ENCODE measurements at places on chromosomes 1 and 21.

DNA sequence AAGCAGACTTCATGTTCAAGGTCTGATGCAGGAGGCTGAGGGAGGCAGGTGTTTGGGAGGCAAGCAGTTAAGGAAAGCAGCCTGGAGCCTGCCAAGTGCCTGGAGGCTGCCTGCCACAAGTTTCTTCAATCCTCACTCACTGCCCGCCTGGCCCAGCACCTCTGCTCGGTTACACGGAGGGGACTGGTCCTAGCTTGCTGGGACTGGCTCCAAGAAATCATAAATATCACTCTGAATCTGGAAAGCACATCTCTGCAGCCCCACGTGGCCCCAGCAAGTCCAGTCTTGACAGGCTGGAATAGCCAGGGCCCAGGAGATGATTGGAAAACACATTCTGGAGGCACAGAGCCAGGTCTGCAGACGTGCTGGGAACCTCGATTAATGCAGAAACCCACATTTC lies 83.9 kb downstream of the BCAR3 start:
- DNase-seq, result no peak

- no peak for DNase-seq
These were observed 23.4 kb upstream of the NUF2 start for GRCh38 chr1:163298365-163298764.

DNA sequence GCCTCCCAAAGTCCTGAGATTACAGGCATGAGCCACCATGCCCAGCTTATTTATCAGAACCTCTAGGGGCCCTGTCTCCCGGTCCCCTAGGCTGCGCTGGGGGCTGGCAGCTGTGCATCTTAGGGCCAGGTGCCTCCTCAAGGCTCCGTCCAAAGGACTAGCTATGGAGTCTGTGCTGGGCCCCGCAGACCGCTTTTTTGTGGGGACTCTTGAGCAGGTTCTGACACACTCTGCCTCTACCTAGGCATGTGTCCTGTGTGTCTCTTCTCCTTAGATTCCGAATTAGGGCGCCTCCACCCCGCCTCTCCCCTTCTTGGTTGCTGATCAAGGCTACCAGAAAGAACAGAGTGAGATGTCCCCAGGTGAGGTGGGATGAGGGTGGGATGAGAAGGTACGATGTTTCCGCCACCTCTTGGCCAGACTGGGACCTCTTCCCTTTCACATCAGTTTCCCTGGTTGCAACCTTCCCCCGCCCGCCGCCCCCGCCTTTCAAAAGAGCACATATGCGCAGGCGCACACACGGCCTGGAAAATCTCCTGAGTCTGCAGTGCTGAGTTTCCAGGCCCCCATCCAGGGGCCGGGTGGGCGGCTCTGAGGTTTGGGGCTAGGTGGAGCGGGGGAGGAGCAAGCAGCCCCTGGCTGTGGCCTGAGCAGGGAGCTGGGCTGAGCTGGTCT lies 5.0 kb upstream of the PTPN7 start:
- no peak for DNase-seq

- DNase-seq, result no peak
These were observed 2.0 kb downstream of the CFAP45 start for GRCh38 chr1:159897962-159898361.

GRCh38 chr1:198929961-198930599 lies 291.2 kb downstream of the PTPRC start:
- peak; percentile 53 for DNase-seq

GRCh38 chr1:100340494-100340893 lies 11.8 kb upstream of the CDC14A start:
- DNase-seq, result no peak

DNA sequence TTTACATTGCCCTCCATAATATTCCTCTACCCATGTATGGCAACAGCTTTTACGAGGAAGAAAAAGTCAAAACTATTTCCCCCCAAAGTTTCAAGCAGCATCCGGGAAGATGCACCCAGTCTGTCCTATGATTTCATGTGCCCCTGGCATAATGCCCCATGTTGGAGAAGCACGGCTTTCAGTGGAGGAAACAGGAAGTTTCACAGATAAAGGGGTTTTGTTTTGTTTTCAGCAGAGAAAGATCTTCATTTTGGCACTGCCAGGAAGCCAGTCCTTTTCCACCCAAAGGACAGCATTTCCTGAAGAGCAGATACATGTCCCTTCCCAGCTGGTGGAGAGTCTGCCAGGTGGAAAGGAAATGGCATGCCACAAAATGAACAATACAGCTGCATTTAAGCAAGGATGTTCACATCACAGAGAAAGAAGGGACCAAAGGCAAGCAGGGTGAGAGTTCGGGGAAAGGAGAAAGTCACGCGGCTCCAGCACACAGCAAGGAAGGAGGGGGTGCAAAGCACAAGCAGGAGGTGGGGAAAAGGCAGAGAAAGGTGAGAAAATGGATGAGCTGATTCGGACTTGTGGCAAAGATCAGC lies 95.3 kb upstream of the HIVEP3 start:
- no peak for DNase-seq

- DNase-seq, result no peak
These were observed 303.6 kb downstream of the LMO4 start for GRCh38 chr1:87632232-87632631.

DNA sequence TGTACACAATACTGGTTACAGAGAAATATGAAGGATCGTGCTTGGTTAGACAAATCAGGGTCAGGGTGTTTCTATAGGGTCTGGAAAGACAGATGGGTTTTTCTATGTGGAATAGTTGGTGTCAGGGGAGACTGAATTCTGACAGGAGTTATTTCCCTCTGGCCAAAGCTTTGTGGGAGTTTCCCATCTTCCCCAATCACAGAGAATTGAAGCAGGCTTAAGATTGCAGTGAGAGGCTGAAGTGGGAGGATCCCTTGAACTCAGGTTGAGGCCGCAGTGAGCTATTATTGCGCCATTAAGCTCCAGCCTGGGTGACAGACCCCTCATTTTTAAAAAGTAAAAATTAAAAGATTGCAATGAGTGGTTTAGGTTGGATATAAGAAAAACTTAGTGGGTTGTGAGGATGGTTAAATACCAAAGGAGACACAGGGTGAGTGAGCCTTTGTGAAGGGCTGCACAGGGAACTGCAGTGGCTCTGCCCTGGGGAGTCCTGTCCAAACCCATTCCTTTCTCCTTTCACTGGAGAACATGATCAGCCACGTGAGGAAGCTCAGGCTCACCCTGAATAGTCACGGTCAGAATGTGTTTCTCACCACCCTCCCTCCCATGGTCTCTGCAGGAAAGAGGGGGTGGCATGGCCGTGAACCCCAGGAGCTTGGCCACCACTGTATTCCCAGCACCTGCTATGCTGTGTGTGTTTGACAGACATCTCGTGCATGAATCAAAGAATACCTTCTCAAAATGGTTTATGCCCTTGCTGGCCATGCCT lies 101.2 kb downstream of the INTS7 start:
- DNase-seq, result no peak

- DNase-seq, result no peak
These were observed 130.7 kb downstream of the GIPC2 start for GRCh38 chr1:78176448-78176847.

GRCh38 chr1:33741749-33742148 lies 122.1 kb upstream of the HMGB4 start:
- no peak for DNase-seq

DNA sequence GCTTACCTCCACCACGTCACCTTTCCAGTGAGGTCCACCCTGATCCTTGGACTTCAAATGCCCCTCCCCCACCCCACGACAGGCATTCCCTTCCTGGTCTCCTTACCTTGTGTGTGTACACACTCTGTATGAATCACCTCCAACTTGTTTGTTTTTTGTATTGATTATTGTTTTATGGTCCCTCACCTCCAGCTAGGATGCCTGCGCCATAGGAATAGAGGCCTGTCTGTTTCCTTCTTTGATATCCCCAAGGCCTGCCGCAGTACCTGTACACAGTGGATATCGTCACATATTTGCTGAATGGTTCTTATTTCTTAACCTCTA lies 219.6 kb upstream of the POU3F1 start:
- no peak for DNase-seq

DNA sequence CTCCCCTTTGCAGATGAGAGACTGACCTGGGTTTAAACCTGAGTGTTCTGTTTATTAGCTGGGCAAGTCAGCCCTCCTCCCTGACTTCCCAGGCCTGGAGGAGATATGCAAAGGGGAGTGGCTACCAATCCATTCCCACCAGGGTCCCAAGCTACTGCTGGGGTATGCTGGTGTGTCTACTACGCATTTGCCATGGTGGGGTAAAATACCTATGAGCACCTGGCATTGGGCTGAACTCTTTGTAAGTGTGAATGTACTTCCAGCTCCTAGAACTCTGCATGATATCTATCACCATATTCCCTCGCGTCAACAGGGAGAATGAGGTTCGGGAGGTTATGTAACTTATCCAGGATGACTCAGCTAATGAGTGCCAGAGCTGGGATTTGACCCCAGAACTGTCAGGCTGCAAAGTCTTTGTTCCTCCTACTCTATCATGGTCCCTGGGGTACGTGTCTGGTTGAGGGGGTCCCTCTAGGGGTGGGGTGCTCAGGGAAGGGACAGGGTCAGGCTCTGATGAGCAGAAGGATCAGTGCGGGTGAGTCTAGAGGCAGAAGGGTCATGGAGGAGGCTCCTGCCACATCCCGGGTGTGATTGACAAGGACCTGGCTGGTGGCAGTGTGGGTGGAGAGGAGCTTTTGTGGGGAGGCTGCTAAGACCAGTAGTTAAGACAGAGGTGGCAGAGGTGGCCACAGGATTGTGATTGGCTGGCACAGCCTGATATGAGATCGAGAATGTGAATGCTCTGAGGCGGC lies 16.7 kb downstream of the AMPD2 start:
- DNase-seq, result no peak

GRCh38 chr1:155070158-155070621 lies 6.7 kb downstream of the EFNA4 start:
- DNase-seq, result no peak

DNA sequence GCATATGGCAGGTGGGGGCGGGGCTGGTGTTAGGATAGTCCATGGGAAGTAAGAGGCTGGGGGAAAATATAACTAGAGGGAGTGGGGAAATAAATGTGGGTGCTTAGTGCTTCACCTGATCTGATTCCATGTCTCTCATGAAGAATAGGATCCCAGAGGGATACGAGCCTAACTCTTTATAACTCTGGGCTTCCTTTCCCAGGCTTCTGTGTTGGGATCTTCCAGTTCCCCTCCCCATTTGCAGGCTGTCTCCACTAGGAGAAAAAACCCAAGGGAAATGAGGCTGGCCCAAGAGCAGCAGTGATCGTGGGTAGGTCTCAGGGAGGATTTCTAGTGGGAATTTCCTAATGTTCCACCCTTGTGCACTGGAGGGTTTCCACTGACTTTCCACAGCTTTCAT lies 1.6 kb downstream of the KCNJ9 start:
- DNase-seq, result no peak

DNA sequence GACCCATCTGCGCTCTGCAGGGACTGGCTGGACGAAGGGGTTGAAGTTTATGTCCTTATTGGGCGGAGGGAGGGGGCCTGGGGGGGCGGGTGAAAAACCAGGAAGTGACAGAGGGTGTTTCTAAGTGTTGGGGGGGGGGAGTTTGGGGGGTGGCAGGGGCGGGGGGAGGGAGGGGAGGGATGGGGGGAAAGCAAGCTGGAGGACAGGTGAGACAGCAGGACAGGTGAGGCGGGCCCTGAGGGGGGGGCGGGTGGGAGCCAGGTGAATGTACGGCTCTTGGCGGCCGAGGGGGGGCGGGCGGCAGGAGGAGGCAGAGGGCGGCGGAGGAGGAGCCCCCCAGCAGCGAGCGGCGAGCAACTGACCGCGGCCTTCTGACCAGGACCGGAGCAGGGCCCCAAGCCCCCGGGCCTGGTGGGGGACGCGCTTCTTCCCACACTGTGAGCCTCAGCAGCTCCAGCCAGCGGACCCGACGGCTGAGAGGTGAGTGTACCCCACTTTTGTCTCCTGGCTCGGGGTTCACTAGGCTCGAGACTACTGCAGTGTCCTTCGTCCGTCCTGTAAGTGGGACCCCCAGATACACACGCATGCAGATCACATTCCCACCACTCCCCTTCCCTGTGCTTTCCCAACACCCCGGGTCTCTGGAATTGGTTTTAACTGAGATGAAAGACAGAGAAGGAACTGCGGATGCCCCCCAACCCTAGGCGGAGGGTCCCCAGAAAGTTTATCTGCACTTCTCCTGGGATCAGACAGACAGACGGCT lies at the start of gene ZBTB7B:
TSS of gene ZBTB7B (plus strand) at position 339 of the 763 bp plus-strand sequence. CDS start 11,859 bp downstream, outside the sequence.
- DNase-seq, result no peak

- no peak for DNase-seq
These were observed 6.3 kb downstream of the JMJD4 start for GRCh38 chr1:227728892-227729143.

- DNase-seq, result no peak
These were observed 442.8 kb downstream of the SETD4 start for GRCh38 chr21:35617491-35617890.

DNA sequence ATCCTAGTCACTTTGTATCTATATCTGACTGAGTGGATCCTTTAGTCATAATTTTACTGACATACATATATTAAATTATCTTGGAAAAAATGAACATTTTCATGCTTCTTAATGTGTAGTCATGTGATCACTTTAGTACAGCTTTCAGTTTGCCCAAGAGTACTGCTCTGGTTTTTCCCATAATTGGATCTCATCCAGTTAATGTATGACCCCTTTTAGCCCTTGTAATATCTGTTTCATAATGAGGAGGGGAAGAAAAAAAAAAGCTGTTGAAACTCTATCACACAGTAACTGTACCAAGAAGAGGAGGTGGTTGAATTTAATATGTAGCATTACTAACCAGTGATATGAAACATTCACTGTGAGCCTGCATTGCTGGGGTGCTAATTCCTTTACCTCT lies 328.7 kb downstream of the PTPRC start:
- DNase-seq, result no peak

DNA sequence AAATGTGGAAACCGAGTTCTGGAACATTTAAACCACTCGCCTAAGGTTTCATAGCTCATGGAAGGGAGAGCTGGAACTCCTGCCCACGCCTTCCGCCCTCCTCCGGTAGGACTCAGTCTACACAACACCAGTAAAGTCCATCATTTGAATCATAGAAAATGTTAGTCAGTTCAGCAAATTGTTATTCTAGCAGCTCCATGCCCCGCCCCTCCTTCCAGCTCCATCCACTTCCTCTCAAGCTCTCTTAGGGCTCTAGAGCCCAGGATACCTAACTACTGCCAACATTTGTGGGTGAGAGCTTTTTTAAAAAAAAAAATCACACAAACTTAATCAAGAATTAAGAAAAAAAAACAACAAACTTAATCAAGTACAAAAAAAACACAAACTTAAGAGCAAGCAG lies 121.8 kb downstream of the TBX15 start:
- DNase-seq, result no peak

GRCh38 chr1:207603777-207604176 lies 41.2 kb upstream of the CR1L start:
- no peak for DNase-seq

DNA sequence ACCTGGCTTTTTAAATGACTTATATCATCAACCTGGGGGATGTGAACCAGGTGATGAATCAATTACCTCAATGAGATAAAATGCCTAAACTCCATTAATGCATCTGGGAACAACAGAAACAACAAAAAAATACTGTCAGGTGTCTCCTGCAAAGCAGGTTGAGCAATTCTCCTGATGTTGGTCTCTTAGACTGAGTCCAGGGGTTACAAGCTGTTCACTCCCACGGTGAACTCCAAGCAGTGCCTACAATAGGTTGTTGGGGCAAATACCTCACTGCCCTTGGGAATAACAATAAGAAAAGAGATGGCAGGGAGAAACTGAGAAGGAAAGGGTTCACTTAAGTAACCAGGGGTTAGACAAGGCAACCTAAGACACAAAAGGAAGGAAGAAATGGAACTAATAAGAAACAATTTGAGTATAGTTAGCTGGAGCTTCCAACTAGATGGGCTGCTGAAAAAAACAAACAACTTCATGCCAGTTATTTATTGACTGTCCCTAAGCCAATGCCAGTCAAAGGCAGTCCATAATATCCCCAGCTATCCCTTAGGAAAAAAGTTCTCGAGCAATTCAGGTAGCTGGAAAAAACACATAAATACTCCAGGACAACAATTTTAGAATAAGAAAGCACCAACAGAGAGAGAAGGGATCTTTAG lies 97.6 kb upstream of the MAGI3 start:
- no peak for DNase-seq
